ENCODE measurements at places on chromosomes 7 and 10. TPM values are rescaled to one million over a fixed set of nuclear protein-coding genes. Genes with fewer than 3 reads are reported as not detected.

DNA sequence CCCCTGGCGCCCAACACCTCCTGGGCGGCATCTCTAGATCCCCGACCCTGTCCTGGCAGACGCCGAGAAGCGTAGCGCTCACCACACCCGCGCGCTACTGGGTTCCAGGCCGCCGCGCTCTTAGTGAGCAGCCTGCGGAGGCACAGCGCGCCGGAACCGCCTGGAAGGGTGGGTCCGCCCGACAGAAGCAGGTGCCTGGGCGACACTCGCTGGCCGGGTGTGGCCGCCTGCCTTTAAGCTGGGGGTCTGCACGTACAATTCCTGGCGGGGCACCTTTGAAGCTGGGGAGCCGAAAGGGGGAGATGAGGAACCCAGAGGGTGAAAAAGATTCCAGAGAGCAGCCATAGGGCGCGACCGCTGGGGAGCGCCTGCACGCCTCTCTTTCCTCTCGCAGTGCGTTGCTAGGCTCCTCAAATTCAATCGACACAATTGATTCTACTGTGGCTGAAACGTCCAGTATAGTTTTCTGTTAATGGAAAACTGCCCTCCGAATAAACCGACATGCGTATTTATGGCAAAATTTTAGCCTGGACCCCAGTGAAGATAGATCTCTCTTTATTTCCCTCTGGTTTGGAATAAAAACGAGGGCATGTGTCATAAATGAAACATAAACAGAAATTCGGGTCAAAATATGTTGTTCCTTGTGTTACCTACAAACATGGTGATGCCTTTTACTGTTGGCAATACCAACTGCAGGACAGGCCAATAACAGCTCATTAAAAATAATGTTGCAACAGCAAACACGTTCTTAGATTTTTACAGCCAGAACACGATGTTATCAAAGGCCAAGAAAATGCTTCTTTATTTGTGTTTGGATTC is 4.6 kb downstream of the HMX3 start:
- DNase-seq: no peak

GRCh38 chr10:11148142-11149028 is 130.7 kb downstream of the CELF2 start:
- no peak for DNase-seq

GRCh38 chr10:84216834-84217233 is 8.5 kb downstream of the LRIT2 start:
- no peak for DNase-seq

DNA sequence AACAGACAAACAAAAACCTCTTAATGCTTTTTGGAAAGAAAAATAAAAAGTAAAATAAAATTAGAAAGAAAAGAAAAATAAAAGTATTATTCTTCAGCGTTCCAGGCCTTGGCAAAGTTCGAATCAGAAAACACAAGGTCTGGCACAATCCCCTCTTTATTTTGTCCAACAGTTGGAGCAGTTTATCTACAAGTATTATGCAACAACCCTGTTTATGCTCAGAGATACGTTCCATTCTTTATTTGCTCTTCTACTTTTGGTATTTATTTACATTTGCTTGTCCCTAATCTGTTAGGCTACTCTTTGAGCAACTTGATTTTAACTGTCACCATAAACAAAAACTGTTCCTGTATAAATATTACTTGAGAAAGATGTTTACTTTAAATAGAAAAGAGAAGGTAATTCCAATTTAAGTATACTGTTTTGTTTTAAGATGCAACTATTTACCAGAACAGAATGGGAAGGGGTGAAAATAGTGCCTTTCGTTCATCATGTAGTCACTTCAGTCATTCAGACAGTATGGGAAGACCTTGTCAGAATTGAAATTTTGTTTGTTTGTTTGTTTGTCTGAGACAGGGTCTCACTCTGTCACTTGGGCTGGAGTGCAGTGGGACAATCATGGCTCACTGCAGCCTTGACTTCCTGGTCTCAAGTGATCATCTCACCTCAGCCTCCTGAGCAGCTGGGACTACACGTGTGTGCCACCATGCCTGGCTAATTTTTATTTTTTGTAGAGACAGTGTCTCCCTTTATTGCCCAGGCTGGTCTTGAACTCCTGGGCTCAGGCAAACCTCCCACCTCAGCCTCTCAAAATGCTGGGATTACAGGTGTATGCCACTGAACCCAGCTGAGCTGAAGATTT is 5.7 kb downstream of the PDK4 start:
- no peak for DNase-seq

DNA sequence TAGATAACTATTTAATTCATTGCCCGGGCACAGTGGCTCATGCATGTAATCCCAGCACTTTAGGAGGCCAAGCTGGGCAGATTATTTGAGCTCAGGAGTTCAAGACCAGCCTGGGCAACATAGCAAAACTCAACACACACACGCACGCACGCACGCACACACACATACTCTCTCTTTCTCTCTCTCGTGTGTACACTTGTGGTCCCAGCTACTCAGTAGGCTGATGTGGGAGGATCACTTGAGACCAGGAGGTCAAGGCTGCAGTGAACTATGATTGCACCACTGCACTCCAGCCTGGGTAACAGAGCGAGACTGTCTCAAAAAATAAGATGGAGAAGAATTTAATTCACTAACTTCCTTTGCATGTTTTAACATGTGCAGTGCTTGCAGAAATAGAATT is 38.1 kb downstream of the PTPN12 start:
- DNase-seq: no peak

GRCh38 chr7:151853896-151854719 is 22.8 kb downstream of the PRKAG2 start:
- DNase-seq: no peak

DNA sequence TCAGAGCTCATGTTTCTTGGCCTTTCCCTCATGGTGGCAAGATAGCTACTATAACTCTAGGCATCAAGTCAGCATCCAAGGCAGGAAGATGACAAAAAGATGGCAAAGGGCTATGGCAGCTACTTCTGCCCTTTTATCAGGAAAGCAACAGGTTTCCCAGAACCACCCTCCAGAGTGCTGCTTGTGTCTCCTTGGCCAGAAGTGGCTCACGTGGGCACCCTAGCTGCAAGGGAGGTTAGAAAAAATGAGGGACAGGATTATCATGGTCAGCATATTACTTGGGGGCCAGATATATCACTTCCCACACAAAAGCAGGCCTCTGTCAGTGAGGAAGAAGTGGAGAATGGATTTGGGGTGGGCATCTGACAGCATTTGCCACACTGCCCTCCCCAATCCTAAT is 24.3 kb upstream of the C10orf105 start:
- no peak for DNase-seq

GRCh38 chr10:4242561-4243035 is 457.6 kb upstream of the KLF6 start:
- no peak for DNase-seq

GRCh38 chr7:44636926-44637325 is 30.5 kb downstream of the OGDH start:
- DNase-seq: no peak

GRCh38 chr7:150410131-150410530 is 31.0 kb downstream of the ZNF775 start:
- no peak for DNase-seq

- DNase-seq: no peak
Measured at GRCh38 chr7:151736403-151736909, 140.5 kb downstream of the PRKAG2 start.

DNA sequence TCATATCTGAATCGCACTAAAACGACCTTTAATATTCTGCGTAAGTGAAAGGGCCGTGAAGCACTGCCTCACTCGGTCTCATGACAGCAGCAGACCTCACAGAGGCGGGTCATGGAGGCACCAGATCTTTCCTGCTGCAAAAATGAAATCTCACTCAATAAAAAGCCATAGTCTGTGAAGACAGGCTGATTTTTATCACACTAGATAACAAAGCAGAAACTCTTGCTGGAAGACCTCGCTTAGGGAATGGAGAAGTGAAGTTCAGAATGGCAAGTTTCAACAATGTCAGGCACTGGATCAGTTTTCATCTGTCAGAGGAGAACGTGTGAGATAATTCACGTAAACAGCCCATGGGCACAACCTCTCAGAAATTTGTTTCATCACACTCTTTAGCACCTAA is 8.0 kb downstream of the SEPHS1 start:
- DNase-seq: no peak

DNA sequence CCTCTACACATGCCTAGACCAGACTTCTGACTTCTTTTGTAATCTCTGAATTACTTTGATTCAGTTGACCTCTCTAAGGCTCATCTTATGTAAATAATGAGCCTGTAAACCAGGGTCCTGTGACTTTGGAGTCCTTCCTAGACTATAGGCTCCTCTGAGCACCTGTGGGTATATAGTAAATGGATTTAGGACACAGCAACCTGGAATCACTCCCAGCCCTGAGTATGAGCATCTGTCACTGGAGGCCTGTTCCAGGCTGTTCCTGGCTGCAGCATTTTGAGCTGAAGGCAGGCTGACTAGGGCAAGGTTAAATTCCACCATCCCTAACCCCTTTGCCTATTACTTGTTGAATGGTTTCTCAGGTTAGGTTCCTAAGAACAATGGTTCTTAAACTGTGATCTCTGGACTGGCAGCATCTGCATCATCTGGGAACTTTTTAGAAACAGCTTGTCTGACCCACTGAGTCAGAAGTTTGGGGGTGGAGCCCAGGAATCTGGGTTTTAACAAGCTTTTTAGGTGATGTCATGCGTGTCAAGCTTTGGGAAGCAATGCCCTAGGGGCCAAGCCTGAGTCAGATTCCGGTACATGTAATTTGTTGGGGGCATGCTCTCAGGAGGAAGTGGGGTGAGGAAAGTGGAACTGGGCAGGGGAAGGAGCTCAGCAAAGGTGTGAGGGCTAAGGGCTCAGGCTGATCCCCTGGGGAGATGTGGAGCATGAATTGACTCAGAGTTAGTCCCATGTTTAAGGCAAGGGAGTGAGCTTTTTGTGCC is 28.2 kb downstream of the MINDY4 start:
- DNase-seq: no peak

- no peak for DNase-seq
Measured at GRCh38 chr10:74164716-74165529, 13.9 kb downstream of the ADK start.

GRCh38 chr10:103225939-103226338 is 19.7 kb upstream of the RPEL1 start:
- no peak for DNase-seq

- DNase-seq: no peak
Measured at GRCh38 chr7:27763983-27764508, 24.1 kb downstream of the TAX1BP1 start.

DNA sequence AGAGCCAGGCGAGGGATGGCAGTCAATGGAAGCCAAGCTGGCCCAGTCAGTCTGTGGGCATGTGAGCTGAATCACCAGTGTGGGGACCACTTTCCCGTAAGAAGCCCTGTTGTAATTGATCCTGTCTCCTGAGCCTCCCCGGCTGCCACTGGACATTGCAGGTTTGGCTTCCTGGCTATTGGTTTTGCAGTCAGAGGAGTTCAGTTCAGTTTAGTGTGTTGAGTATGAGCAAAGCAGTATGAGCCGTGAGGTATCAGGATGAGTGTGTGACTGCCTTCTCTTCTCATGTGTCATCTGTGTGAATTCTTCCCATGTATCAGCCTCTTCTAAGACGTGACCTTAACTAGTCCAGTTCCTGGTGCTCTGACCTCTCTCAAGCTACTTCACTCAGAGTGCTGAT is 227.4 kb downstream of the PRKG1 start:
- no peak for DNase-seq

- DNase-seq: no peak
Measured at GRCh38 chr7:29177963-29178600, 16.5 kb upstream of the CHN2 start.

GRCh38 chr7:29035044-29035740 is 77.1 kb upstream of the TRIL start:
- peak; percentile 3 for DNase-seq

GRCh38 chr7:98223351-98223897 is 12.2 kb downstream of the BHLHA15 start:
- no peak for DNase-seq

GRCh38 chr7:80464211-80464610 is 47.7 kb downstream of the GNAT3 start:
- no peak for DNase-seq

- no peak for DNase-seq
Measured at GRCh38 chr10:98125940-98126631, 8.4 kb upstream of the R3HCC1L start.

DNA sequence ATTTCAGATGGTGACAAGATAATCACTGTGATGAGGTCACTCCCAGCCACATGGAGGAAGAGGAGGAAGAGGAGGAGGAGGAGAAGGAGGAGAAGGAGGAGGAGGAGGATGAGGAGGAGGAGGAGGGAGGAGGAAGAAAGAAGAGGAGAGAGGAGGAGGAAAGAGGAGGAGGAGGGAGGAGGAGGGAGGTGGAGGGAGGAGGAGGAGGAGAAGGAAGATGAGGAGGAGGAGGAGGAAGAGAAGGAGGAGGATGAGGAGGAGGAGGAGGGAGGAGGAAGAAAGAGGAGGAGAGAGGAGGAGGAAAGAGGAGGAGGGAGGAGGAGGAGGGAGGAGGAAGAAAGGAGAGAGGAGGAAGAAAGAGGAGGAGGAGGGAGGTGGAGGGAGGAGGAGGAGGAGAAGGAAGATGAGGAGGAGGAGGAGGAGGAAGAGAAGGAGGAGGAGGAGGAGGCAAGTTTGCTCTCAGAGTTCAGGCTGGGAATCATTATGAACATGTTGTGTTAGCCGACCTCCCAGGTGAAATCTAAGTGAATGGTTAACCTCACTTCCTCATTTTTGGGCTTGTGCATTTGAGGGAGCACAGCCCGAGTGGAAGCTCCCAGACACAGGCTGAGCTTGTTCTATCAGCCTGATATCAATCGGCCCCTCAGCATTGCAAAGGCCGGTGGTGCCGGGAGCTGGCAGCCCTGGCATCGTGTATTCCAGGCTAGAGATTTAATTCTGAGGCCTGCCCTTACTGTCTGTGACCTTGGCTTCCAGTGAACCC is 236.2 kb upstream of the PITRM1 start:
- no peak for DNase-seq

DNA sequence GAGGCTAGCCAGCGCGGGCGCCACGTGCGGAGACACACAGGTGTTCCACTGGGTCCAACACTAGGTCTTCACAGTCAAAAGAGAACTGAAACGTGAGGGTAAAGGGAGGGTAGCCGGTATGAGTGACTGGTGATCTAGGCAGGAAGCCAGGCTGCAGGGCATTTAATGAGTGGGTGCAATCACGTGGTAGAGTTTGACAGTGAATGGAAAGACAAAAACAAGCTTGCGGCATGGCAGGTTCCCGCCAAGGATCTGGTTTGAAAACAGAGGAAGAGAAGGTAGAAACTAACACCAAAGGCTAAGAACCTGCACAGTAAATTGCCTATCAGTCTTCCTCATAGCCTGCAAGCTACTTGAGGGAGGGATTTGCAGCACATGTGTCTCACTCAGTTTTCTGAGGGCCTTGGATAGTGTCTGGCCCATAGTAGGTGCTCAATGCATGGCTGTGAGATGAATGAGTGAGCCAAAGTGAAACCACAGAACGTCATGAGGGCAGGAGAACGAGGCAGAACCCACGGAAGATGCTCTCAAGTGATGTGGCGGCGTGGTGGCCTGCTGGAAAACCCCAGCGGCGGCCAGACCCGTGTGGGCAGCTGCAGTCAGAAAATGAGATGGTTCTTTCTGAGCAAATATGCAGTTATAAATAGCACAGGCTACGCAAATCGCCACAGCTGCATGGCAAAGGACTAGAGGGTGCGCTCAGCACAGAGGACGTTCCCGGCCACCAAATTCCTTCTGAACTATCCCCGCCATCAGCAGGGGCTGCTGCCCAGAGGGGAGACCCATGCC is 183.6 kb upstream of the NFE2L3 start:
- peak; percentile 9 for DNase-seq

- DNase-seq: no peak
Measured at GRCh38 chr10:105148921-105149320, 507.8 kb downstream of the SORCS3 start.

Gene PALD1
- 0.12 TPM for total RNA-seq

Gene CALML3
- not detected for total RNA-seq

Gene NPSR1
- total RNA-seq: not detected

Gene NKX1-2
- total RNA-seq: not detected

Gene PIP
- total RNA-seq: not detected

Gene MALSU1
- 39.6 TPM for total RNA-seq

Gene HMX3
- 0.33 TPM for total RNA-seq

Gene TAS2R4
- 2.6 TPM for total RNA-seq

Gene HTRA1
- 0.56 TPM for total RNA-seq

Data from T-cell (primary cell).